ENCODE measurements at places on chromosomes 1 and 21.
A peak's percentile ranks its signal among the peaks of the same experiment; 100 is the strongest.

- no peak for DNase-seq
These were observed 16.4 kb downstream of the KCNA10 start for GRCh38 chr1:110502402-110503151.

- no peak for DNase-seq
These were observed 600 bp downstream of the CLK2 start for GRCh38 chr1:155272466-155273342.

GRCh38 chr1:205283270-205284147 lies 38.0 kb downstream of the NUAK2 start:
- no peak for DNase-seq

DNA sequence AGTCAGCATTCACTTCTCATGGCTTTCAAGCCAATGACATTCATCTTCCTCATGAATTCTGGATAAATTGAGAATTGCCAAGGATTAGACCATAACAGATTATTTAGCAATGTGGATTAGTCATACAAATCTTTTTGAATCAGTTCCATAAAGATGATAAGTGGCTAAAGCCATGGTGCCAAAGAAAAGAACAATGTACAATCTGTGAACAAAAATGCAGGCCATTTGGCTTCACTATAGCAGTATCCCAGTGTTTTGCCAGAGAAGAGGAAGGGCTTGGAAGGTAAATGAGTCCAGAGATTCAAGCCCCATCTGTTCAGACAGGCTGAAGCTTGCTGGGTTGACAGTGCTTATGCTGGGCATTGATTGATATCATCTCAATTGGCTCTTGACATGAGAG lies 376.4 kb upstream of the LRRC7 start:
- DNase-seq = no peak

- DNase-seq = no peak
These were observed 91.9 kb downstream of the IGSF21 start for GRCh38 chr1:18199462-18199861.

DNA sequence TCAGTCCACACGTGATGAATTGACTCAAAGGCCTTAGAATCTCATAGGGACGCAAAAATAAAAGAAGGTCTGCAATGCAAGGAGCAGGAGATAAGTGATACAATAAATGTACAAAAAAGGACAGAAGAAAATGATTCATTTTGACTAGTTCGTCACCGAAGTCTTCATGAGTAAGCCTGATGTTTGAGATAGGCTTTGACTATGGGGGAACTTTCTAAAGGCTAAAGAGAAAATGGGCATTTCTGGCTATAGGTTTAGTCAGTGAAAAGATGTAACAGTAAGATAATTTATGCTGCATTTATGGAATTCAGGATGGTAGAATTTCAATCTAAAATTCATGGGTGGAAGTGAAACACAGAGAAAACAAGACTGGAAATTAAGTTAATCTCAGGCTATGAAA lies 163.0 kb downstream of the ADGRL4 start:
- DNase-seq = no peak

GRCh38 chr1:90396917-90397316 lies 320.2 kb downstream of the BARHL2 start:
- DNase-seq = no peak

- no peak for DNase-seq
These were observed 898 bp downstream of the C1orf174 start for GRCh38 chr1:3898994-3899753.

DNA sequence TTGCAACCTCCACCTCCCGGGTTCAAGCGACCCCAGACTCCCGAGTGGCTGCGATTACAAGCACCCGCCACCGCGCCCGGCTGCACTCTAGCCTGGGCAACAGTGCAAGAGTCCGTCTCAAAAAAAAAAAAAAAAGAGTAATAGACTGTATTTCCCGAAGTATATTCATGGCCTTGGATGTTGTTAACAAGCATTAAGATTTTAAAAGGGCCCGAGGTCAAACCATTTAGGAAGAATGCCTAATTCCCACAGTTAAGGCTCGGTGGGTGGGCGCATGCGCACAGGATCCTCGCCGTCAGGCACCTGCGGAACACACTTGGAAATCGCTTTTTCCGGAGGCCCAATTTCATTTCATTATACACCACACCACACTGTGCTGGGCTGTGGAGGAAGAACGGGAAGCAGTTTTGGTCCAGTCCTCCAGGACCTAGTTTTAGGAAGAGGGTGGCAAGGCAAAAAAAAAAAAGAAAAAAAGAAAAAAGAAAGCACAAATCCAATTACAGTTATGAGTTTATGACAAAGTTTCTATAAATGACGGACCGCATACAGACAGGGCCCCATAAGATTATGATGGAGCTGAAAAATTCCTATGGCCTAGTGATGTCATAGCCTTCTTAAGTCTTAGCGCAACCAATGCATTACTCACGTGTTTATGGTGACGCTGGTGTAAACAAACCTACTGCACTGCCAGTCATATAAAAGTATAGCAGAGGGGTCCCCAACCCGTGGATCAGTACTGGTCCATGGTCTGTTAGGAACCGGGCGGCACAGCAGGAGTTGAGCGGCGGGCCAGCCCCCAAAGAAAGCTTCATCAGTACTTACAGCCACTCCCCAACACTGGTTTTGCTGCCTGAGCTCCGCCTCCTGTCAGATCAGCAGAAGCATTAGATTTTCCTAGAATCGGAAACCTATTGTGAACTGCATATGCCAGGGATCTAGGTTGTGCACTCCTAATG lies 38.2 kb downstream of the H3-3A start:
- DNase-seq = no peak

GRCh38 chr1:17606826-17607440 lies 67.4 kb downstream of the ARHGEF10L start:
- DNase-seq = no peak

- DNase-seq = no peak
These were observed 320.2 kb downstream of the TM2D1 start for GRCh38 chr1:61404597-61405376.

GRCh38 chr1:40921981-40922677 lies 57.4 kb upstream of the CTPS1 start:
- DNase-seq = no peak

- no peak for DNase-seq
These were observed 216.2 kb downstream of the SDCCAG8 start for GRCh38 chr1:243471754-243472745.

DNA sequence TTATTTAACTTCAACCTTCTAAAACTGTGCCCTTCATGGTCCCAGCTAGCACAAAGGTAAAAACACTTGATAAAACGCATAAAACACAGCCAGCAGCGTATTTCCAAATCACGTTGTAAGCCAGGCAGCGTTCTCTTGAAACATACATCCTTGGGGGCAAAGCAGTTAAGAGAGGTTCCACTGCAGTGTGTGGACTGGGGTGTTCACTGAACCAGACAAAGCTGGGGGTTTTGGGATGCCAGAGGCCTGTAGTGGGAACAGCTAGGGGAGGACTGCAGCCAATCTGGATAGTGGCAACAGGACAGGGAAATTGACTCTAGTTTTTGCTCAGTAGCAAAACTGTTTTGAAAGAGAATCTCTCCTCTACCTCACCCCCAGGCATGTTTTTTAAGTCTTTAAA lies 21.5 kb upstream of the ATP5PO start:
- DNase-seq = no peak

GRCh38 chr1:228162286-228163006 lies 3.2 kb upstream of the IBA57 start:
- DNase-seq = no peak

DNA sequence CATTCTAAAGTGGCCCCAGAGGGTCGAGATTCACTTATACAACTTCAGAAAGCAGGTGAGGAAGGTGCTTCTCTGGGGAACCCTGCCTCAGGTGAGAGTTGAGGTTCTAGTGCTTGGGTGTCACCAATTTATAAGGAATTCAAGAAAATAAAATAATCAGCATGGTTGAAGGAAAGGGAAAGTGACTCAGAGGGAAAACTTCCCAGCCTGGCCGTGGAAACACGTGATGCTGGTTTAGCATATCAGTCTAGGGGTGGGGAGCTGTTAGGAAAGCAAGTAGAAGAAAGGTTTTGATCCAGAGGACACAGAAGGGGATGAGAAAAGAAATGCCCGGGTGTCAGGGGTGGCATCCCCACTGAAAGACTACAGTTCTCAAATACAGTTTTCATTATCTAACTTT lies 37.7 kb upstream of the TMEM125 start:
- no peak for DNase-seq

DNA sequence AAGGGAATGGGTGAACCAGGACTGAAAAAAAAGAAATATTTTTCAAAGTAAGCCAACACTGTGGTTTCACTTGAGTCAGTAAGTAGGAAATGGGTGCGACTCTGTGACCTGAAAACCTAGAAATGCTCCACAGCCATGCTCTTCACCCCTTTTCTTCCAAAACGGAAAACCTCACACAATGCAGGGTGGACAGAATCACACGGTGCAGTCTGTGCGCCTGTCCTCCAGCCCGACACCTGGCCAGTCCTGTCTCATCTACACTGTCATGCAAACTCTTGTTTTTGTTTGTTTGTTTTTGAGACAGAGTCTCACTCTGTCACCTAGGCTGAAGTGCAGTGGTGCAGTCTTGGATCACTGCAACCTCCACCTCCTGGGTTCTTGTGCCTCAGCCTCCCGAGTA lies 53.3 kb downstream of the B3GALT5 start:
- DNase-seq = no peak

DNA sequence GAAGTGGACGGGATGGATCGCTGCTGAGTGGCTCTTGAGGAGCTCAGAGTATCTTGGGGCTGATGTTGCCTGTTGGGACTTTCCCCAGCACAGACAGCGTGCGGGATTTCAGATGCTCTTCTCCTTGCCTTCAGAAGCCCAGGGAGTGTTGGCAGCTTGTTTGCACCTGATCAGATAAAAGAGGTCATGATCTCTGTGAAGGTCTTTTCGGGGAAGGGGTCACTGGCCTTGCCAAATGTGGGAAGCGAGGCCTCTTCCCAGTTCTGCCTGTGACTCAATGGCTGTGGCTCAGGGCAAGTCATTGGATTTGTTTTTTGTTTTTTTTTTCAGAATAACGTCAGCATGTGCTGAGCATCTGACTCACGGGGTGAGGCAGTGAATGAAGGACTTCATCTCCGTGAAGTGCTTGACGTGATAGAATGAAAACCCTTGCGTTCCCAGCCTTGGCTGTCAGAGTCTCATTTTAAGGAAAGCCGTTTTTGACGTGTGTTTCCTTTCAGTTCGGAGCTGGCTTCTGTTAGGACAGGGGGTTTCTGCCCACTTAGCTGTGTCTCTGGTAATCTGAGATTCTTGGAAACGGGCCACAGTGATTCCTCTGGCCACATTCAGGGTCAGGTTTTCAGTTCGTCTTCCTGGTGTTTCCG lies 46.7 kb downstream of the GALNT2 start:
- DNase-seq = no peak

DNA sequence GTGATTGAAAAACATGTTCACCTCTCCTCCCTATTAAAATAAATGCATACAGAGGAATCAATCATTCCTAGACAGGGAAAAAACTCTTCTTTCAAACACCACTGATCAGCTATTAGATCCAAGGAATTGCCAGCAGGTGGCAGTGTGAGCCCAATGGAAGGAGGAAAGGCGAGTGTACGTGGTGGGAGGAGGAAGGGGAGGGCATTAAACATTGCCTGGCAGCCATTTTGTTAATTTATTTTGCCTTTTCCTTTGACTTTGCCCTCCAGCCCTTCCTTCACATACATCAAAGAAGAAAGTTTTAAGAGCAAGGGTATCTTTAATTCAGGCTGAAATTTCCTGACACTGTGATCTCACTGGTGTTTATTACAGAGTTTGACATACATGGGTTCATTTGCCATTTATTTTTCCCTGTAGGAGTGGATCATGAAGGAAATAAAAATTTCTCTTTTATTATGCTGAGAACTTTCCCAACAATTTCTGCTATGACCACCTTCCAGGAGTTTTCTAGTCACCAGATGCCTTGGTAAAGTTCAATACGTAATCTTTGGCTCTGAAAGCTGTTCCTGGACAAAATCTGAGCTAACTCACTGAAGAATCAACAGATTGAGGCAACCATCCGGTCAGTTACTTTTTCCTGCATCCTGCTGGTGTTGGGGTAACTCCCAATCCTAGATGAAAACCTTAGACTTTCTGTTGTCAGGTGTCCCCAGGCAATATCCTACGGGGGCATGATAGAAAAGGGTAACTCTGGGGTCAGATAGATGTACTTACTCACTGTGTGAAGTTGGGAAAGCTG lies 1.9 kb upstream of the GNAI3 start:
- peak; percentile 74 for DNase-seq

DNA sequence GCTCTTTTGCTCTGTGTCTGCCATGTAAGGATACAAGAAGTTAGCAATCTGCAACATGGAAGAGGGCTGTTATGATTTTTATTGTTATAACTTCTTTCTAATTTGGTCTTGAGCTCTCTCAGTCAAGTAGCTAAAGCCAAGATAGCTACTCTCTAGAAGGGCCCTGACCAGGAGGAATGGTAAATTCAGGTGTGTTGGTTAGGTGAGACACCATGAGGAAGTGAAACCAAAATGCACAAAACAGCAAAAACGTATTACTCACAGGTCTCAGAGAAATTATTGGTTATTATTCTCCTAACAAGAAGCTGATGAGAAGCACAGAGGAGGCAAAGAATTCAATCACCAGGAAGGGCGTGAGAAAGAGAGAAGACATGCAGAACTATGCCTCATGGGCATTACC lies 51.8 kb upstream of the INSL5 start:
- no peak for DNase-seq

GRCh38 chr1:39266269-39266668 lies 61.8 kb downstream of the MACF1 start:
- DNase-seq = no peak

DNA sequence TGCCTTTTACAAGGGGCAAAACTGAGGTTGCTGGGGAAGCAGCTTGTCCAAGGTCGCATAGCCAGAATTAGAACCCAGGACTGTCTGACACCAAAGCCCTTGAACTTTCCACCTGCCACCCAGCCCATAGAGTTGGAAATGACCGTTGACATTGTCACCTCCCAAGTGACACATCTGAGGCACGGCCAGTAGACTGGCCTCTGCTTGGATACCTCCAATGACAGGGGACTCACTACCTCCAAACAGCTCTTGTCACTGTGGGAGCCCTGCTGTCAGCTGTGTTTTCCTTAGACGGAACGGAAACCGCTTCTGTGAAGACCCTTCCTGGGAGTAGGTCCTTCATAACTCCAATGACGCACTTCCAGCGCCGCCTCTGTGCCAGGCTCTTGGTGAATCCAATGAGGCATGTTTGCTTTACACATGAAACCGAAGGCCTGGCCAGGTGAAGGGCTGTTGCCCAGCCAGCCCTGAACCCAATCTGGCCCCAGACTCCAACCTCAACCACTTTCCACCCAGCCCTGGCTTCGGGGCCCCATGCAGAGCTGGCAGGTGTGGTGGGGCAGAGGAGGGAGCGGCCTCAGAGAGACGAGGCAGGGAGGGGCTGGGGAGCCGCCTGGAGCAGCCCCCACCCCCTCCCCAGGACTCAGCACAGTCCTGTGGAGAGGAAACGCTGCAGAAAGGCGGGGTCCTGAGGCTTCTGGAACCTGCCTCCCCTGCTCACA lies 109.2 kb upstream of the IFFO2 start:
- no peak for DNase-seq

GRCh38 chr1:193019442-193020026 lies 39.6 kb downstream of the UCHL5 start:
- no peak for DNase-seq
